ENCODE measurements at places on chromosomes 5 and 9. TPM values are rescaled to one million over a fixed set of nuclear protein-coding genes. Genes with fewer than 3 reads are reported as not detected.

AJM1 gene
- 2.3 TPM for total RNA-seq

CDX1 gene
- total RNA-seq, result not detected

PCDHB2 gene
- 0.08 TPM for total RNA-seq

RNF145 gene
- total RNA-seq, result 34.6 TPM

TMEM171 gene
- 1.0 TPM for total RNA-seq

ESM1 gene
- total RNA-seq, result not detected

- no peak for DNase-seq
Observed at GRCh38 chr5:59814537-59814872, 79.0 kb downstream of the PDE4D start.

GRCh38 chr9:22343218-22343611 lies 103.4 kb upstream of the DMRTA1 start:
- DNase-seq, result no peak

- DNase-seq, result no peak
Observed at GRCh38 chr5:61609840-61610677, 278.0 kb downstream of the ZSWIM6 start.

GRCh38 chr5:135921388-135921787 lies 25.7 kb upstream of the IL9 start:
- no peak for DNase-seq

DNA sequence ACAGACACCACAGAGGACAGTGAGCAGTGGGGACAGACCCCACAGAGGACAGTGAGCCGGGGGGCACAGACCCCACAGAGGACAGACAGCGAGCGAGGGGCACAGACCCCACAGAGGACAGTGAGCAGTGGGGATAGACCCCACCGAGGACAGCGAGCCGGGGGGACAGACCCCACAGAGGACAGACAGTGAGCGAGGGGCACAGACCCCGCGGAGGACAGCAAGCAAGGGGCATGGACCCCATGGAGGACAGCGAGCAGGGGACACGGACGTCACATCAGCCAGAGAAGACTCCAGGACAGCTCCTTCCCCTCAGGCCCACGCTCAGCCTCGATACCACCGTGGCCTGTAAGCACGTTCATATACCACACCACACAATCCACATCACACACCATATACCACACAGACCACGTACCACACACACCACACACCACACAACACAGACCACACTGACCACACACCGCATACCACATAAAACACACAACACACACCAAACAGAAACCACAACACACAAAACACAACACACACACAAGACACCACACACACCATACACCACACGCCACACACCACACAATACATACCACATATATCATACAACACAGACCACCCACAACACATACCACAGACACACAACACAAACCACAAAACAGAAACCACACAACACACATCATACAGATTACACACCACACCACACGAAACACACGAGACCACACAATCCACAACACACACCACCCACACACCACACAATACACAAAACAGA lies 5.2 kb upstream of the ZDHHC11 start:
- no peak for DNase-seq

DNA sequence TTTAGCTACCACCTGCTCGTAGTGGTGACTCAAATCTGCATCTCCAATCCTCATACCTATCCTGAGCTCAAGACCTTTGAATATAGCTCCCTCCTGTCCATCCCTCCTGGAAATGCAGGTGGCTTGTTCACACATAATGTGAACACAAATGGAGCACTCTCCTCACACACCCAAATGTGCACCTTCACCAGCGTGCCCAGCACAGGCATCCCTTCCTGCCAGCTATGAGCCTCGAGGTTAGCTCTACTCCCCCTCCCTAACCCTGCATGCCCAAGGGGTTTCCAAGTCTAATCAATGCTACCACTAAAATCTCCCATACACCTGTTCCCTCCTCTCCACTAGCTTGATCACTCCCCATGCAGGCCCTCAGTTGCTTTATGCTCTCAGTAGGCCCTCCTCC lies 2.2 kb upstream of the TGFBI start:
- no peak for DNase-seq

- no peak for DNase-seq
Observed at GRCh38 chr9:129835860-129836223, 584 bp downstream of the USP20 start.

GRCh38 chr9:89478821-89479668 lies 18.9 kb downstream of the SEMA4D start:
- DNase-seq, result no peak
